ENCODE measurements at places on chromosomes 1 and 21. TPM values are rescaled to one million over a fixed set of nuclear protein-coding genes. Genes with fewer than 3 reads are reported as not detected.

NECTIN4 gene
- not detected for total RNA-seq

NBPF9 gene
- total RNA-seq, result 11.1 TPM

PCP4L1 gene
- 0.94 TPM for total RNA-seq

CDC42BPA gene
- total RNA-seq, result 38.0 TPM

GNB1 gene
- total RNA-seq, result 205 TPM

LDLRAD1 gene
- total RNA-seq, result not detected
